ENCODE measurements at places on chromosomes 3 and 15.
A peak's percentile ranks its signal among the peaks of the same experiment; 100 is the strongest.

GRCh38 chr3:56782215-56782614, 19.5 kb downstream of the ARHGEF3 start:
- peak; percentile 28 for DNase-seq

DNA sequence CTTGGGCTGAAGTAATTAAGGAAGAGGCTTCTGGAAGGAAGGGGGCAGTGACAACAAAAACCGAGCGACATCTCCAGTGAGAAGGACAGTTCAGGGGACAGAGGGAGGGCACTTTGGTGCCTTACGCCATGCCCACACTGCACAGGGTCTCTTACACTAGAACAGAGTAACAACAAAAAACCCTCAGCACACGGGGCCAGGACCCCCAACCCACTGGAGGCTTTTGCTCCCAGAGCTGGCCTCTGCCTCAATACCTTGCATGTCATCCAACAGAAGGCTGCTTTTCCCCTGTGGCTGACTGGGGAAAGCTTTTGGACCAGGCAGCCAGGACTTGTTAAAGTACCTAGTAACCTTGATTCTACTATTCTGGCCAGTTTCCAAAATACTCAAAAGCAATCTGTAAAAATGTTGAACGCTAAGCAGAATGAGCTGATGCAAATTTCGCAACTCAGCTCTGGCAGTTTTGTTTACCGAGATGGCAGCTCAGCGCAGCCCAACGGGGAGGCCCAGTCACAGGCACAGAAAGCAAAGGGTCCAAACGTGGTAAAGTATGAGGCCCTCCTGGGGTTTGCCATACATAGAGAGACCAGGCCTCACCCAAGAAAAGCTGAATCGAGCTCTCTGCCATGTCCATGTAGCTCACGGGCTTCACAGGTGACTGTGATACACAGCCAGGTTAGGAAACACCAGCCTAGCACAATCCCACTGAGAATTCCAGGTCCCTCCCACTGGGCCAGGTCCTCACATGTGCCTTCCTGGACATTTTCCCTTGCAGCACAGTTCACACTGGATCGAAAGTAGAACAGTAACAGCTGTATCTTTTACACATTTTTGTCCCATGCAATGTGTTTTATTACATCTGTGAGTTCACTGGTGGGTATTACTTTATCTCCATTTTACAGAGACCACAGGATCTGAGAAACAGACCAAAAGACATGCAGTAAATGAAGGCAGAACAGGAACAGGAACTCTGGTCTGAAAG, 6.0 kb downstream of the CHCHD4 start:
- DNase-seq = no peak

DNA sequence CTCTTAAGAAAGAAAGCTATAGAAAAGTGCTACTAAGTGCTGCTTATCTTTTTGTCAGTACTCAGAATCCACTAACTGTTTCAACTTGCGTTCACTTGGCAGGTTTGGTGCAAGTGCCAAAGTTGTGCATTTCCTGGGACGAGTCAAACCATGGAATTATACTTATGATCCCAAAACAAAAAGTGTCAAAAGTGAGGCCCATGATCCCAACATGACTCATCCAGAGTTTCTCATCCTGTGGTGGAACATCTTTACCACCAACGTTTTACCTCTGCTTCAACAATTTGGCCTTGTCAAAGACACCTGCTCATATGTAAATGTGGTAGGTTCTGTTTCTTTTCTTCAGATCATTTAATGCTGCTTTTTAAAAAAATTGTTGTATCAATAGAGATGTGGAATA, 32.6 kb downstream of the GYG1 start:
- DNase-seq = no peak

DNA sequence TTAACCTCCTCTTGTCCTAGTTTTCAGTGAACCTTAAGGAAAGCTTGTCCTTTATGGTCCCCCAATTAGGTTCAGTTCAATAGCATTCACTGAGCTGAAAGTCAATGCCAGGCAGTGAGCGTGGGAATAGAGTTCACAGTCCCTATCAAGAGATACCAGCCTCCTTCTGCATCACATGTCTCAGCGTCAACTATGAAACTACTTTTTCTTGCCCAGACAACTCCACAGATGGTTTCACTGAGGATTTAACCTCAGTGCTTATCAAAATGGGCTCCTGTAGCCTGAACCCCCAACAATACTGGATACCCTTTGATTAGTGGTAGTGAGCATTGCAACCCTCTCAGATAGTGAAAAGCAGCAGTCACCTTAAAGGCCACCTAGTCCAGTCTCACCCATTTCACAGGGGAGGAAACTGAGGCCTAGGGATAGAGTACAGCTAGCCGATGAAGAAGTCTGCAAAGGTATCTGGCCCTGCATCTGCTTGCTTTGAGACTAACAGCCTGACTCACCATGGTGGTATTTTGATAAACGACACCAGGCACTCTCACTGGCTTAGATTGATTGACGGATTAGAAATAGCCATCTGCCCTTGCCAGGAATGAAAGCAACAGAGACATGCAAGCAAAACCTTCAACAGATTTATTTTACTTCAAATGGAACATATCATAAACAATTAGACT, 1.6 kb upstream of the UBA3 start:
- DNase-seq = peak; percentile 83
